ENCODE measurements at places on chromosomes 7 and 10.

GRCh38 chr10:72104472-72105097 lies 16.2 kb upstream of the SPOCK2 start:
- no peak for DNase-seq

GRCh38 chr10:125811251-125811650 lies 11.8 kb downstream of the UROS start:
- no peak for DNase-seq

GRCh38 chr7:39602351-39602750 lies 21.0 kb upstream of the RALA start:
- no peak for DNase-seq

DNA sequence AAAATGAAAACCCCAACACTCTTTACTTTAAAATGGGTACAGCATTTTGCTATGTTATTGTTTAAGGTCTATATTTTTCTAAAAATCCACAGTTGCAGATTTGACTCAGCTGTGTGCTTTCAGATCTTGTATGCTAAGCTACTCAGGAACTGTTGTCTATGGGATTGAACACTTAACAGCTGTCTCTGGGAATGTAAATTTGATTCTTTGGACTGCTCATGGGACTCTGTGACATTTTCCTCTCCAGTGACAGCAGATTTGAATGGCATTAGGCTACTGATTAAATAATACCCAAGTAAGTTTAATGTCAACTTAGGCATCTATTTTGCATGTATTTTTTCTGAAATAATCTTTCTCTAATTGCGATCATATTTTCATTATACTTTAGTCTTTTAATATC lies 1.7 kb upstream of the CD36 start:
- DNase-seq: no peak

- DNase-seq: no peak
Measured at GRCh38 chr7:128081808-128082207, 50.6 kb upstream of the LRRC4 start.

DNA sequence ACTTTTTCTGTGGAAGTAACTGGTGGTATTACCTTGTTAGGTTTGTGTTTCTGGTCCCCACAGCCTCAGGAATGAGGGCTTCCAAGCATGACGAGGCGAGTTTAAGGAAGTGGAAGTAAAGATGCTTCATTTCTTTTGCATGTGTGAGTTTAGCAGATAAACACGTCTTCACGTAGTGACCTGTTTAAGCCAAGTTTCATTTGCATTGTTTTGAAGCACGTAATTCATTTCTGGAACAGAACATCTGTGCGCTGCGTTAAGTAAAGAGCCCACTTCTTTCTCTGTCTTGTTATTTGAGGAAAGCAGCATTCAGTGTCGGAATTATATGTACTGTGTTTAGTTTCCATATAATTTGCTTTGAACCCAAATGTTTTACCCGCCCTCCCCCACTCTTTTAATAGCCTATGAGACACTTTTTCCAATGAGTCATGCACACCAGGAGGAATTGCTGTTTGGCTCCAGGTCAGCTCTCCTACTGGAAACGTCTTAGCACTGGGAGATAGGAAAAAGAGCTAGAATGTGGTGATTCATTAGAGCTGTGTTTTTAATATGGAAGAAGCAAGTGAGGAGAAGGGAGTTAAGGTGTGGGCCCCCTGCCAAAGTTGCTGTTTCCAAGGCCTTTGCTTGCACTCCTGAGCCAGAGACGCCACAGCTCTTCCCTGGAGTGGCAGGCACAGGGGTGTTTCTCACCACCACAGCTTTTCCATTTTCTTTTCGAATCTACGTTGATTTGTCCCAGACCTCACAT lies 36.7 kb downstream of the BTBD16 start:
- peak; percentile 82 for DNase-seq

- DNase-seq: no peak
Measured at GRCh38 chr10:69377191-69377590, 39.5 kb downstream of the TACR2 start.

- no peak for DNase-seq
Measured at GRCh38 chr7:112986256-112987031, 100.2 kb downstream of the GPR85 start.

DNA sequence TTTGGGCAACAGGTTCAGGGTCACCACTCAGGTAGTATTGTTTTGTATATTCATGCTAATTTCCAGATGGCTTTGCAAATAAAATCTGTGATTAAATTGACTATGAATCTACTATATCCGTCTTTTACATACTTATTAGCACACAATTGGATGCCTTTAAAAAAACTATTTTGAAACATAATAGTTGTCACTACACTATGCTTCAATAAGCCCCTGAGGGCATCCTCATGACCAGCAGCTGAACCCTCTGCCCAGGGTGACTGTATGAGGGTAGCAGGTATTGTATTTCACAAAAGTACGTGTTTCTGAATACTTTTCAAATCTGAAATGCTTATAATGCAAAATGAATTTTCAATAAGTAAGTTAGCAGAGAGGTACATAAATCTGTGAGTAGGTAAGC lies 97.3 kb downstream of the DNAH11 start:
- DNase-seq: no peak

GRCh38 chr7:133568544-133568943 lies 315.7 kb downstream of the EXOC4 start:
- DNase-seq: no peak

DNA sequence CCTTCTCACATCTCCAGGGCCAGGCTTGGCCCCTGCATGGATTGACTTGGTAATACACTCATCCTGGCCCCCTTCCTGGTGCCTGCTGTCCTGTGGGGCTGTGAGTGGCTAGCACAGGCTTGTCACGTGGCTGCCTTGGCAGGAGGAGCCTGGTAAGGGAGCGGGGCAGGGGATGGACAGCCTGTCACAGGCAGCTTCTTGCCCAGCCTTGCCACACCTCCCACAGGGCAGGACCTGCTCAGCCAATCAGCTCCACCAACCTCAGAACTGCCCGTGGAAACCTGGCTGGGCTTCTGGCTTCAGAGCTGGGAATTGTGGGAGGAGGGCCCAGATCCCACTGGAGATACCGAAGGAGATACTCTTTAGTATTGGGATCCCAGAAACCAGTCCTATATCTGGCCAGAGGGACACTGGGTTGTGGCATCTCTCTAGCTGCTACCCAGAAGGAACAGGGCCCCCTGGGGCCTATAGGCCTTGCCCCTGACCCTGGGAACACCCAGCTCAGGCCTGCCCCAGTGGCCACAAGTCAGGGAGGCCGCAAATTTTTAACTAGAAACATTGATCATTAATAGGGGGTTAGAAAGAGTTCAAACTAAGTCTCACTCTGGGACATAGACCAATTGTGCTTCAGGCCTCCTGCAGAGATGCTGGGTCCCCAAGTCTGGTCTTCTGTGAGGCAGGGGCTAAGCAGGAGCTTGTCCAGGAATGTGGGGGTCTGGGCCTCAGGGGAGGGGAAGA lies at the start of gene HOGA1:
TSS of gene HOGA1 (plus strand) at position 330 of the 738 bp plus-strand sequence. CDS start at position 645, 315 bp downstream.
- no peak for DNase-seq

- DNase-seq: no peak
Measured at GRCh38 chr7:106372595-106373318, 88.0 kb upstream of the NAMPT start.

DNA sequence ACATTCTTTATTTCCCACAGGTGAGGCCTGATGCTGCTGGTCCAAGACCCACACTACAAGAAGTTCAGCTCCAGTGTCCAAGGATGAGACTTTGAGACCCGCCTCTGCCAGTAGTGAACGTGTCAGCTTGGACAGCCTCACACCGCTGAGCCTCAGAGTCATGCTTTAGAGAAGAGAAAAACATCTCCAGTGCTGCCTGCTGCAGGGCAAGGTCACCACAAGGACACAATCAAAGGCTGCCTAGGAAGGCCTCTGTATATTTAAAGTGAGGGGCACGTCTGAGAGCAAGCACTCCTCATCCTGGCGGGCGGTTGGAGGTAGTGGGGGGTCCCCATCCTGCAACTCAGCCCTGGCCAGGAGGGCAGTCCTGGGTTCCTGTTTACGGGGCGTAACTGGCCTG lies 19.3 kb downstream of the FGFR2 start:
- no peak for DNase-seq

DNA sequence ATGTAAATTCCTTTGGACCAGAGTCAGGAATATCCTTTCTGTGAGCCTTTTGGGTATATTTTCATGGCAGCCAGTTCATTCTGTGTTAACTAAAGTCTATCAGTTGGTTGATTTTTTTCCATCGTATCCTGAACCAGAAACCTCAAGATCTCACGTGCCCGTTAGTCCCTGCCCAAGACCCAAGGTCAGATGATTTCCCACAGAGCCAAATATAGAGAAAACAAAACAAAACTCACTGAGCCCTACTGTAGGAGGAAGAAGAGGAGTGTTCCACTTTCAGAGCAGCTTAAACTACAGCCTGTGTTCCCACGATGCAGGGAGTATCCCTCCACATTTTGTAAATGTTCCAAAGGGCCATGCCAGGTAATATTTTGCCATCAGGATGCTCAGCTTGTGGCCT lies 96.0 kb upstream of the ADO start:
- DNase-seq: no peak

- DNase-seq: no peak
Measured at GRCh38 chr7:106609416-106609815, 51.5 kb downstream of the CCDC71L start.

GRCh38 chr7:157002819-157003421 lies 7.5 kb downstream of the MNX1 start:
- no peak for DNase-seq

DNA sequence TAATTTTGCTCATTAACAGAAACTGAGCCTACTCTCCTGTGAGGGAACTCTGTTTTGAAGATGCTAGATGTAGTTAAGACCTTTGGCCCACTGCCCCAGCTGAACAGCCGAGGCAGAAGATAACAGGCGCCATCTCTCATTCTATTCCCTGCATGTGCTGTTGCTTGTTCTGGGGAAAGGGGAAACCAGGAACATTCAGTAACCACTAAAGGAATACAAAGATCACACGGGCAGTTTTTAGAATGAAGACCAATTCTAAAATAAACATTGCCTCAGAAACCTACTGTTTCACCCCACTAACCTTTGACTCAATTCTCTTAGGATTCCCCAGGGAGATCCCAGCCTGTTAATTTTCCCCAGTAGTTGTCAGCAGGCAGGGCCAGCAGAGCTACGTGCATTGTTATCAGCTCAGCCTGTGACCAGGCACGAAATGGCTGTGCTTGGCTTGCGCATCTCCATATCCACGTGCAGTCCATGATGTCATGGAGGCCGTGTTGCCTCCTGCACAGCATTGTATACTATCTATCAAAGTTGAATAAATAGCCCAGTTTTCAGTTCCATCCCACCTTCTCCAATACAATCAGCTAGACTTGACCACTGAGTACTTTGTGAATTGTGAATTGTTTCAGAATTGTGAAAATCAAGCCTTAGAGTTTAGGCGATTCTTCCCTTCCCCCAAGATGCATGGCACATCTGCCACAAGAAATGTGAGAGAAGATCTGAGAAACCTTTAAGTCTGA lies 36.0 kb downstream of the ANK3 start:
- DNase-seq: no peak

- no peak for DNase-seq
Measured at GRCh38 chr10:44105696-44106095, 279.2 kb downstream of the CXCL12 start.

GRCh38 chr10:69315610-69316312 lies 37.5 kb downstream of the HK1 start:
- DNase-seq: no peak

DNA sequence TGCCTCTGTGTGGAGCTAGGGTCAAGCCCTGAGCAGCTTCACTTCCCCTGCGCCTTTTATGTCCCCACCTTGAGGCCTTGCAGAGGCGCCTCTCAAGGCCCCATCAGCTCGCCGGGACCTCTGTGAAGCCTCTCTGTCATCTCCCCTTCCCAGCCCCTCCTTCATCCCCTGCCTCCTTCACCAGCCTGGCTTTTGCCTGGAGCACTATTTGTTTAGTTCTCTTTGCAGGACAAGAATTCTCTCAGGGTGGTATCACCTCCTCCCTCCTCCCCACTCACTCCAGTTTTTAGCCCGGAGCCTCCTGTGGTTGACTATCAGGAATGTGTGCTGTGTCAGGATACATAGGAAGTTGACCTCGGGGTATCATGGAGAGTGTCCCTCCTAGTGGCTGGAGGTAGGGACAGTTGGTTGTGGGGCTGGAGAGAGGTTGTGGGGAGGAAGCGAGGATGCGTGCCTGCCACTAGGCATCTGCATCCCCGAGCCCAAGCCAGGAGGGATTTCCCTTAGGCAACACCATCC lies 89.8 kb upstream of the ANLN start:
- DNase-seq: no peak

DNA sequence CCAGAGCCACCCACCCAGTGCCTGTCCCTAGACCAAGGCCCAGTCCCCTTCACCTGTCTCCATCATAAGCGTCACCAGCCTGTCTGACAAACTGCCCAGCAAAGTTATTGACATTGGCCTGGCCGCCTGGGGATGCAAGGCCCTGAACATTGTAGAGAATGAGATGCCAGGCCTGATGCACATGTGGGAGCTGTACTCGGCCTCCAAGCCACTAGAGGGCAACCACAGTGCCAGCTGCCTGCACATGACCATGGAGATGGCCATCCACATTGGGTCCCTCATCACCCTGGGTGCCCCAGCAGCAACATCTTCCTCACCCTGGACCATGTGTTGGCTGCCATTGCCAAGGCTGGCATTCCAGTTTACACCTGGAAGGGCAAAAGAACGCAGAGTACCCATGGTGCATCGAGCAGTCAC lies 63.7 kb upstream of the ANTXRL start:
- DNase-seq: peak; percentile 16

GRCh38 chr7:128793181-128793547 lies 1.4 kb downstream of the CCDC136 start:
- no peak for DNase-seq

GRCh38 chr7:12222889-12223579 lies 11.9 kb downstream of the TMEM106B start:
- peak; percentile 21 for DNase-seq

GRCh38 chr10:30189238-30189580 lies 129.8 kb upstream of the JCAD start:
- DNase-seq: no peak

DNA sequence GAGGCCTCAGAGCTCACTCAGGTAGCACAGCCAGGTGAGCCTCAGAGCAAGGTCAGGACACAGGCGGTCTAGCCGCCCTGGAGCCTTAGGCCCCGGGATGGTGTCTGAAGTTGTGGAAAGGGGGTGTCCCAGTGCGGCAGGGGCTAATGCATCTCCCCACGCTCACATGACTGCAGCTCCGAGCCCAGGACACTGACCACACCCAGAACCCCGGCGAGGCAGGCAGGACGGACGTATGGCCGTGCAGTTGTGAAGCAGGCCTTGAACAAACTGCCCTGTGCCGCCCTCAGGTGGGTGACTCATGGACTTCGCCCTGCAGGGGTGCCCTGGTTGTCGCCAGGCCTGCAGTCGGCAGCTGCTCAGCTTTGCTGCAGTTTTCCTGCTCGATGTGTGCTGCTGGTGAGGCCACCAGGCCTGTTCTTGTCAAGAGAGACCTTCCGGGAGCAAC lies 5.0 kb upstream of the PRKAR1B start:
- no peak for DNase-seq

DNA sequence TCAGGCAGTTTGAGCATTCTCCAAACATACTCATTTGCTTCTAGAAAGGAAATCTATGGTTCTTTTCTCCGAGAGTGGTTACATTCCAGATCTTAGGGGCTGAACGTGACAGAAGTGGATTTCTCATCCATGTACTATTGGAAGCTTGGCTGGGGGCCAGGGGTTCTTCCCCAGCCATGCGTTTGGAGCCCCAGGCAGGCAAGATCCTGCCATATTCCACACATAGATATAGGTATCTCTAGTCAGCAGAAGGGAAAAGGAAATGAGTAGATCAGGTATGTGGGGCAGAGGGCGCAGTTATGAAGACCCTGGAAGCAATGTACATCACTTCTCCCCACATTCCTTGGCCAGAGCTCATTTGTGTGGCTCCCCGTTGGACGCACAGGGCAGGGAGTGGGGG lies 299.8 kb downstream of the CCDC3 start:
- DNase-seq: no peak

GRCh38 chr10:127565583-127565982 lies 16.5 kb downstream of the NPS start:
- DNase-seq: no peak

- no peak for DNase-seq
Measured at GRCh38 chr7:28447071-28447470, 34.8 kb downstream of the CREB5 start.

Data from OCI-LY7 (cell line).